Metanephros (tissue), 2 donors: ENCODE measurements at places on chromosomes 5 and 9. TPM values are rescaled to one million over a fixed set of nuclear protein-coding genes. Genes with fewer than 3 reads are reported as not detected.

The SLC46A2 gene
- total RNA-seq = 0.64 TPM

The GABRA6 gene
- not detected for total RNA-seq

The SELENOP gene
- 366 TPM for total RNA-seq

The TMEM174 gene
- total RNA-seq = 6.8 TPM

The PCSK1 gene
- total RNA-seq = 0.18 TPM

The TRIM23 gene
- total RNA-seq = 27.4 TPM

The PAPPA gene
- total RNA-seq = 6.8 TPM

The CCL27 gene
- not detected for total RNA-seq

The RANBP3L gene
- total RNA-seq = 13.3 TPM

The MAN2A1 gene
- total RNA-seq = 79.9 TPM

The MARCOL gene
- total RNA-seq = not detected

The NME5 gene
- total RNA-seq = 6.9 TPM

The ADRA1B gene
- 1.5 TPM for total RNA-seq

The PCDHA9 gene
- 0.58 TPM for total RNA-seq

The F2RL2 gene
- 1.1 TPM for total RNA-seq

The KLF4 gene
- 17.3 TPM for total RNA-seq

The TMEFF1 gene
- total RNA-seq = 9.9 TPM

The RASGRF2 gene
- 3.5 TPM for total RNA-seq

The PCDHB10 gene
- total RNA-seq = 6.2 TPM

The FAM163B gene
- 2.7 TPM for total RNA-seq

The CAMK4 gene
- total RNA-seq = 13.9 TPM

The PKD2L2 gene
- 0.53 TPM for total RNA-seq

The C9orf43 gene
- total RNA-seq = 0.88 TPM

The URM1 gene
- total RNA-seq = 38.7 TPM

The OSMR gene
- total RNA-seq = 15.7 TPM

The GEMIN5 gene
- 22.8 TPM for total RNA-seq

The FAM53C gene
- total RNA-seq = 29.5 TPM

The SLCO6A1 gene
- total RNA-seq = not detected

The PCAT7 gene
- 0.06 TPM for total RNA-seq

The PFN3 gene
- total RNA-seq = not detected

The AGTPBP1 gene
- total RNA-seq = 28.0 TPM

The PIP5KL1 gene
- total RNA-seq = 2.3 TPM

The SPINK7 gene
- not detected for total RNA-seq

The ANKRD31 gene
- total RNA-seq = 0.41 TPM

The BAAT gene
- 0.06 TPM for total RNA-seq

The SMIM32 gene
- 18.6 TPM for total RNA-seq

The PCDHB7 gene
- 4.4 TPM for total RNA-seq

The SPATA31C2 gene
- 0.18 TPM for total RNA-seq
